Lower leg skin (tissue), 4 donors: ENCODE measurements at places on chromosomes 1 and 21. TPM values are rescaled to one million over a fixed set of nuclear protein-coding genes. Genes with fewer than 3 reads are reported as not detected.

The SAMD13 gene
- 1.1 TPM for total RNA-seq

The C1QTNF12 gene
- not detected for total RNA-seq

The NUP210L gene
- not detected for total RNA-seq

The CTXND2 gene
- not detected for total RNA-seq

The VHLL gene
- not detected for total RNA-seq

The KDF1 gene
- 36.4 TPM for total RNA-seq

The EDARADD gene
- 5.4 TPM for total RNA-seq

The FMN2 gene
- total RNA-seq: not detected

The GIPC2 gene
- total RNA-seq: 12.3 TPM

The NFIA gene
- 31.5 TPM for total RNA-seq

The OR2G6 gene
- total RNA-seq: not detected

The COL11A1 gene
- 3.1 TPM for total RNA-seq

The HES2 gene
- 44.1 TPM for total RNA-seq

The AVPR1B gene
- not detected for total RNA-seq

The CFAP74 gene
- total RNA-seq: 0.10 TPM

The MAB21L3 gene
- 22.9 TPM for total RNA-seq

The CYP4Z1 gene
- total RNA-seq: 2.9 TPM

The OVAAL gene
- total RNA-seq: not detected

The SCYL3 gene
- total RNA-seq: 17.3 TPM

The NKAIN1 gene
- 1.4 TPM for total RNA-seq

The FCRL5 gene
- total RNA-seq: not detected

The HEYL gene
- 0.42 TPM for total RNA-seq

The S100A1 gene
- total RNA-seq: 8.7 TPM

The ITGB2 gene
- 40.7 TPM for total RNA-seq

The LTN1 gene
- 20.9 TPM for total RNA-seq

The NEK2 gene
- total RNA-seq: 1.5 TPM

The LCE6A gene
- total RNA-seq: 118 TPM

The FHAD1 gene
- total RNA-seq: not detected

The SPRR4 gene
- 123 TPM for total RNA-seq

The NBPF12 gene
- 14.8 TPM for total RNA-seq

The BRDT gene
- total RNA-seq: not detected

The SERPINC1 gene
- not detected for total RNA-seq
